NCI-H2081 (cell line): ENCODE measurements at places on chromosomes 12 and 14.

DNA sequence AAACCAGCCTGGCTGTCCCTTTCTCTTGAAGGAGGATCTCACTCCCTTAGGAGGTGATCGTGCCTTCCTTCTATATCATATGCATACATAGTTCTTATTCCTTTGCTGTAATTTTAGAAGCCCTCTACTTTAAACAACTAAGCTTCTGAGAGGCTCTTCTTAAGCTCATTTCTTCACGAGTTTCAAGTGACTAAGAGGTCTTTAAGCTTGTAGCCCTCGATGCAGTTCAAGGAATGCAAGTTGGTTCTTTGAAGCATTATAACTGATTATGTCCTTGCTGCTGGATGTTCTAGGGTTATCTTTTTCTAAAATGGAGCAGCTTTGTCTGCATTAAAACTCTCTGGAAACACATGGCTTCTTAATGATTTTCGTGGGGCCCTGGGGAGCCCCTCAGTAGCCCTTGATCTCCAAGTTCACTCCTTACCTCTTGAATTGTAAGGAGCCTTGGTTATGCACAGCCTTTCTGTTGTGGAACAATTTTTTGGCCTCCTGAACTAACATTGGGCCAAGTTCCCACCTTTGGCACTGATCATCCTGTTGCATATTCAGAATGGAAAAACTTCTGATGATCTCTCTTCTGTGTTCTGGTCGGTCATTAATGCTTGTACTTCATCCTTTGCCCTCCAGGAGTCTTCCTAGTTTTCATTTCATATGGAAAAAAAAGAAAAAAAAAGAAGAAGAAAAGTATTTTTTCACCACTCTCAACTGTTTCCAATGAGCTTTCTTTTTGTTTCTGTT lies 12.6 kb downstream of the RASSF8 start:
- DNase-seq: no peak

- peak; percentile 29 for DNase-seq
Observed at GRCh38 chr14:37596790-37597472, 1.5 kb downstream of the TTC6 start.

DNA sequence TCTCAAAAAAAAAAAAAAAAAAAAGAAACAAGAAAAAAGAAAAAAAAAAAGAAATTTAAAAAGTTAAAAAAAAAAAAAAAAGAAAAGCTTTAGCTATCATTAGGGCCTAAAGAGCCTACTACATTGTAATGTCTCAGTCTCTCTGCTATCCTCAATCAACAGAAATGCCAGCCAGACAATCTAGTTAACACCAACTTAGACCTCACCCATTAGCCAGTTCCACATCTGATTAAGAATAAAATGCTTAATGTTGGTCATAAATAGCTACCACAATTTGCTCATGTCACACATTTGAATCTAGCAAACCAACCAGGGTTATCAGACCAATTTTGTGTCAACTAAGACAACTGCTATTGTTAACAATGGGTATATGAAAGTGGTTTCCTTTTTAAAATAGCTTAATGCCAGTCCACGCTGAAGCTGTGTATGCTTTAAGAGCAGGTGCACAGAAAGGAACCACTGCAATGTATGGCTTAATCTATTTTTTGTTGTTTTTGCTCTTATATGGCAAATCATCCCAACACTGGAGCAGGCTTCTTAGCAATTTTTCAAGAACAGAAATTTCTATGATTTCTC lies 45.5 kb upstream of the SELPLG start:
- no peak for DNase-seq

- no peak for DNase-seq
Observed at GRCh38 chr14:50007123-50007903, 109.1 kb downstream of the VCPKMT start.

GRCh38 chr12:113519464-113520307 lies 48.0 kb upstream of the LHX5 start:
- no peak for DNase-seq

DNA sequence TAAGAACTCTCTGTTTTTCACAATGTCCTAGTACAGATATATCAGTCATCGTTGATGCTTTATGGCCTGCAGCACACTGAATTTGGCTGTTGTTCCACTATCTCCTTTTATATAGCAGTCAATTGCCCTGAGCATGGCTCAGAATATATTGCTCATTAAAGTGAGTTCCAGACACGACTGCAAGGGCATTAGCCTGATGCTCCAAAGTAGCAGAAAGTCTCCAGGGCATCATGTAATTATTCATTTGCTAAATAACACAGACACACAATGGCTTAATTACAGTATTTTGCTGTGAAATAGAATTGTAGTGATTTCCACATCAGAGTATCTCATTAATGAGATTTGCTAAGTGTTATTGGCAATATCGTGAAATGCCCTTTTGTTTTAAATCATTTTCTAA lies 1167.5 kb downstream of the AACS start:
- no peak for DNase-seq

- peak; percentile 73 for DNase-seq
Observed at GRCh38 chr12:27785882-27786570, 6.0 kb upstream of the MANSC4 start.

- DNase-seq: no peak
Observed at GRCh38 chr12:2960390-2960956, 1.3 kb downstream of the TEAD4 start.

- no peak for DNase-seq
Observed at GRCh38 chr12:127728285-127728684, 538.7 kb upstream of the TMEM132C start.

GRCh38 chr14:74608959-74609611 lies 3.0 kb downstream of the LTBP2 start:
- DNase-seq: peak; percentile 83

GRCh38 chr12:126883697-126884096 lies 1383.3 kb upstream of the TMEM132C start:
- DNase-seq: no peak

- DNase-seq: no peak
Observed at GRCh38 chr14:67133595-67134441, 55.4 kb upstream of the GARIN2 start.

GRCh38 chr12:82517027-82517426 lies 158.7 kb downstream of the METTL25 start:
- peak; percentile 22 for DNase-seq
